ENCODE measurements at places on chromosomes 4 and X.

GRCh38 chr4:107736924-107737448, 17.0 kb upstream of the PAPSS1 start:
- DNase-seq = no peak

GRCh38 chr4:177573507-177573906, 131.3 kb upstream of the AGA start:
- no peak for DNase-seq

- DNase-seq = no peak
Measured at GRCh38 chrX:19628011-19628575, 112.8 kb upstream of the MAP3K15 start.

DNA sequence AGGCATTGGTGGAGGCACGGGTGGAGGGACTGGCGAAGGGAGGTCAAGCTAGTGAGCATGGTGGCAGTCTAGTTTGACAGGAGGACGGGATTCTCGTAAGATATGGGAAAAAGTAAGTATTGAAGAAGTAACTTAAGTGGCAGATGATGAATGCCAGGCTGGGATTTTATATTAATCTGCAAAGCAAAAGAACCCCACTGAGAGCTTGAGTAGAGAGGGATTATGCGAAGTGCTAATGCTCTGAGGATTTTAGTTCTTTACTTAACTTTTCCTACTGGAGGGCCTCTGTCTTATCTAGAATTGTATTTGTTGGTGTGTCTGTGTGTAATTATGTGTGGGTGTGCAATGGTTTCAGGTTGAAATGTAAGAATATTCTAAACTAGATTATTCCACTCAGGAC, 327.9 kb downstream of the FAT4 start:
- DNase-seq = no peak

DNA sequence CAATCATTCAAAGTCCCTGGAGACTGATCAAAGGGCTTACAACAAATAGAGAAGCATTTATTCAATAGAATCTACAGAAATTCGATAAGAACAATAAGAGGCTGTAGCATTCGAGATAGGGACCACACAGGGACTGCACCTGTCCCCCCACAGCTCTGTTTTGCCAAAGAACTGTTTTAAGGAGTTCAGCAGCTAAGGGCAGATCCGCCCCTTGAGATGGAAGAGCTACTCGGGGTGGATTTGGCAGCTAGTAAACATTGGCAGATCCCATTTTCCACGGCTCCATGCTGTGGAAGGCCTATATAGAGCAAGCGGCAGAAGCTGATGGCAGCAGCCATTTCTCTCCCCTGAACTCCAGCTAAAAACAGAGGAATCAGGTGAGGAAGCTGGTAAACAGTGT, 75.7 kb downstream of the GPR82 start:
- no peak for DNase-seq
